ENCODE measurements at places on chromosomes 16 and 17.

- peak; percentile 32 for DNase-seq
These were observed 69.9 kb downstream of the ABR start for GRCh38 chr17:1109606-1110540.

DNA sequence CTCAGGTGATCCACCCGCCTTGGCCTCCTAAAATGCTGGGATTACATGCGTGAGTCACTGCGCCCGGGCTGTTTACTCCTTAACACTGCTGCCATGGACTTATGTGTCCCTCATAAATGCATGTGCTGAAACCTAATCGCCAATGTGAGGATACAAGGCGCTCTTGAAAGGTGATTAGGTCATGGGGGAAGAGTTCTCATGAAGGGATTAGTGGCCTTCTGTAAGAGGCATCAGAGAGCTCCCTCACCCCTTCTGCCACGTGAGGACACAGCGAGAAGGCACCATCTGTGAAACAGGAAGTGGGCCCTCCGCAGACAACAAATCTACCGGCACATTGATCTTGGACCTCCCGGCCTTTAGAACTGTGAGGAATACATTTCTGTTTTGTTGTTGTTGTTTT is 19.1 kb downstream of the ITPRIPL2 start:
- DNase-seq = no peak

GRCh38 chr17:79035686-79036085 is 11.7 kb downstream of the C1QTNF1 start:
- DNase-seq = no peak

GRCh38 chr17:15457723-15458094 is 9.7 kb downstream of the CDRT4 start:
- DNase-seq = no peak

GRCh38 chr17:51764387-51764971 is 394.0 kb downstream of the CA10 start:
- peak; percentile 35 for DNase-seq

DNA sequence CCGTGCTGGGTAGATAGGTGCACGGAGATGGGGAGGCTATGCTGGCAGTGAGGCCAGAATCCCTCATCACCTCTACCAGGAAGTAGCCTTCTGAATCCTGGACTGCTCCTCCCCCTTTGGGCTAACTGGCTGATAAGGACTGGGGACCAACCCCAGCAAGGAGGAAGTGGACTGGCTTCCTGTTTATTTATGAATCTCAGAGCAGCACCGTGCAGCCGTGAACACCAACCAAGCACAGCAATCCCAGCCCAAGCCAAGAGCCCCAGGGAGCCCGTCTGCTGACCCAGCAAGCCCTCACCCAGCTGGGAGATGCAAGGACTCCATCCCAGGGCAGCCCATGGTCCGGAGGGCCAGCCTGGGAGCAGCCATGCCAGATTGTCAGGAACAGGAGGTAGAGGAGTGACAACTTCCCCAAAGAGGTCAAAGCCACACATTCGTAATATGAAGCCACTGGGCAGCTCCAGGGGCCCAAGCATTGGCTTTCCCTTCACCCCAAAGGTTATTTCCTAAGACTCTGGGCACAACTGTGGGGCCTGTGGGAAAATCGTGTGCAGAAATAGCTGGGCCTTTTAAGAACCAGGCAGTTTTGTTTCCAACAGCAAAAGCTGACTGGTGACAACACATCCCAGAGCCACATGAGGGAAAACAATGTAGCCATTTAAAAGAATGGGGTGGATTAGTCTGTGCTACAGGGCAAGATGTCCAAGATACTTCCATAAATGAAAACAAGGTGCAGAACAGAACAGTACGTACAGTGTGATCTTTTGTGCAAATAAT is 23.9 kb downstream of the PHB1 start:
- DNase-seq = no peak

DNA sequence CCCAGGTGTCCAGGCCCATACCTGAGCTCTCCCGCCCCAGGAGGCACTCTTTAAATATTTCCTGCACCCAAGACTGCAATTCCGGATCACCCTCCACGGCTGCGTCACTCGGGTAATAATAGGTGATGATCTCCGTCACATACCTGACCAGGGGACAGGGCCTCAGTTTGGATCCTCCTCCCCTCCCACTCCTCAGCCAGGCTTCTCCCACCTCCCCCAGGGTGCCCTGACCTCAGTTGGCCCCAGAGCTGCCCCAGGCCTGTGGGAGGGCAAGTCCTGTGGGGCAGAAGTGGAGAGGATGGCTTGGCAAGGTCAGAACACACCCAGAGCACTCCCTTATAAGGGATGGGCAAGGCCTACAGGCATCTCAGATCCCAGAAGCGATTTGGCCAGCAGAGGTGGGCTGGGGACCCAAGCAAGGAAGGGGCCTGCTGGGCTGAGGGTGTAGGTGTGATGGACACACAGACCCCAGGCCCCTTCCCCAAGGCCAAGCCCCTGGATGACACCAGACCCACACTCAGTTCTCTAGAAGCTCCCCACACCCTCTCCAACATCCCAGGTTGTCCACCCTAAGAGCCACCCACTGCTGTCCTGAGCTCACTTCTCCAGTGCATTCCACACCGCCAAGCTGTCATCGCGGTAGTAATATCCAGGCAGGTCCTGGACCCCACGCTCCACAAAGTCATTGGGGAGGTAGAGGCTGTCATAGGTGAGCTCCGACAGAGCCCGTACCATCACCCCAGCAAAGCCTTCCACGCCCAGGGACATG is 11.8 kb downstream of the ALOX12B start:
- no peak for DNase-seq

GRCh38 chr17:39462631-39463375 is 1.5 kb downstream of the CDK12 start:
- no peak for DNase-seq

DNA sequence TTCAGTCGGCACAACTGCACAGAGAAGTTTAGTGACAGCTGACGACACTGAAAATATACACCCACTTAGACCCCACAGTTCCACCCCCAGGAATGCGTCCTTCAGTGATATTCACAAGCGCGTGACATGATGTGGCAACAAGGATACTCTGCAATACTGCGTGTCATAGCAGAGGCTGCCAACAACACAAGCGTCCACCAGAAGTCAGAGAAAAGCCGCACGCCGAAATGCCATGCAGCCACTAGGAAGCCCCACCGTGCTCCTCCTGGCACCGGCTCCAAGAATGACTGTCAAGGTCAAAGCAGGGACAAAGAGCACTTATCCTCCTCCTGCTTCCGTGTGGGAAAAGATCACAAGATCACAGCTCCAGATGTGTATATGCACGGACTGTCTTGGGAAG is 3.5 kb downstream of the ATP2A3 start:
- DNase-seq = no peak

- no peak for DNase-seq
These were observed 24.1 kb upstream of the HOXB13 start for GRCh38 chr17:48752399-48753288.

DNA sequence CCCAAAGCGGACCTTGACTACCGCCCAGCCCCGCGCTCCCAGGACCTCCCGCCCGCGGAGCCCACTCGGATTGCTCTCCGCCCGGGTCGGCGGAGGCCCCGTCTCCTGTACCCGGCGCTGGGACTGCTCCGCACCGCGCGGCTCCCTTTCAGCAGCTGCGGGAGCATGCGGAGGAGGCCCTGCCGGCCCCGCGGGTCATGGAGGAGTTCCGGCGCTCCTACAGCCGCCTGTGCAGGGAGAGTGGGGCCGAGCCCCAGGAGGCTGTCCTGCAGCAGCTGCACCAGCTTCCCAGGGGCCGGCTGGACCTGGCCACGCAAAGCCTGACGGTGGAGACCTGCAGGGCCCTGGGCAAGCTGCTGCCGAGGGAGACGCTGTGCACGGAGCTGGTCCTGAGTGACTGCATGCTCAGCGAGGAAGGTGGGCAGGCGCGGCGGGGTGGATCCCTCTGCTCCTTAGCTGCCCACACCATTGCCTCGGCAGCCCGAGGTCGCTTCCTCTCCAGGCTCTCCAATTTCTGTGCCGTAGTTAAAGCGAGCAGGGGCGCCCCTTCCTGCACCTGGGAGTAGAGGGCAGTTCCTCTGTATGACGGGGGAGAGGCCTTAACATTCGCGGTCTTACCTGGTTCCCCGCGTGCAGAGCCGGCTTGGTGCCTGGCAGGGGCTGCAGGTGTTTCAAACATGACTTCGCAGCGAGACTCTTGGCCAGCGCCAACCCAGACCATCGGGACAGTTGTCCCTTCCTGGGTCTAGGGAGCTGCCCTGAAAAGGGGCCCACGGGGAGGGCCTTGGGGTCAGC is 539 bp downstream of the LRRC45 start:
- DNase-seq = peak; percentile 12

DNA sequence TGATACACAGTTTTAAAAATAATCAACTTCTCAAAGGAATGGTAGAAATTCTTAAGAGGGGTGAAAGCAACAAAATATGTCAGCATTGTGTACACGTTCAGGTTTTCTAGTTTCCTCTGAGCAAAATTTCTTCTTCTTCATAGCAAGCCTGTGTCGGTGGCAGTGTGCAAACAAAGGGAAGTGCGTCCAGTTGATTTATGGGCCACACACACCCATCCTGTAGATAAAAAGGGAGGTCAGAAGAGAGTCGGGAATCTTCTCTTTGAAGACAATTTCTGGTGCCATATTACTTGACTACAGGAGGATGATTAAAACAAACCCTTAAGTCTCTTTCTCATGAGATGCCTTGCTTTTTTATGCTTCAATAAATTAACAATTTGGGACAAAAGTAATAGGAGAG is 484.1 kb upstream of the SALL1 start:
- DNase-seq = no peak
